ENCODE measurements at places on chromosomes 2 and 18.

GRCh38 chr2:14577843-14578242 is 54.7 kb upstream of the LRATD1 start:
- DNase-seq: no peak

GRCh38 chr2:160044728-160045127 is 17.7 kb downstream of the PLA2R1 start:
- no peak for DNase-seq

GRCh38 chr2:83686863-83687262 is 772.2 kb downstream of the SUCLG1 start:
- no peak for DNase-seq

DNA sequence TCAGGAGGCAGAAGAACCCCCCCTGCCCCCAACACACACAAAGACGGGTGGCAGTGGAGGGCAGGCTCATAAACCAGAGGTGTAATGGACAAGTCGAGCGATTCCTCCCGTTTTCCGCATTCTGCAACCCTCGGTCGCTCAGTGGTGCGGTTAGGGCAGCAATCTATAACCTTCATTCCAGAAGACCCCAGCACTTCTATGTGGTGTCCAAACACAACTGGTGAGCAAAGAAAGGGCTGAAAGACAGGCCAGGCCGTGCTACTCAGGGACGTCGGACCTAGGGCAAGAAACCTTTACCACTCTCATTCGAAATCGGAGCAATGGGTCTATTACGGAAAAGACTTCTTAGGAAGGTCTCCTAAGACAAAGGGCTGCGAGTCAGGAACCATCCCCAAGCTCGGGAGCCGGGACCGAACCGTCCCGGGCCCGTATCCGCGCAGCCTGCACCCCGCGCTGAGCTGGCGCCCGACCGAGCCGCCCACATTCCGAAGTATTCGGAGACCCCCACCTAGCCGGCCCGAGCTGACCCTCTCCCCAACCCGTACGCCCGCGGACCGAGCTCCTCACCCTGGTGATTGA is 568 bp downstream of the ARL5A start:
- peak; percentile 31 for DNase-seq

GRCh38 chr2:232286001-232286868 is 92.3 kb upstream of the ALPP start:
- DNase-seq: no peak

- no peak for DNase-seq
Measured at GRCh38 chr2:86703704-86704361, 16.3 kb upstream of the RMND5A start.

- DNase-seq: no peak
Measured at GRCh38 chr18:70271742-70272141, 17.1 kb upstream of the SOCS6 start.

DNA sequence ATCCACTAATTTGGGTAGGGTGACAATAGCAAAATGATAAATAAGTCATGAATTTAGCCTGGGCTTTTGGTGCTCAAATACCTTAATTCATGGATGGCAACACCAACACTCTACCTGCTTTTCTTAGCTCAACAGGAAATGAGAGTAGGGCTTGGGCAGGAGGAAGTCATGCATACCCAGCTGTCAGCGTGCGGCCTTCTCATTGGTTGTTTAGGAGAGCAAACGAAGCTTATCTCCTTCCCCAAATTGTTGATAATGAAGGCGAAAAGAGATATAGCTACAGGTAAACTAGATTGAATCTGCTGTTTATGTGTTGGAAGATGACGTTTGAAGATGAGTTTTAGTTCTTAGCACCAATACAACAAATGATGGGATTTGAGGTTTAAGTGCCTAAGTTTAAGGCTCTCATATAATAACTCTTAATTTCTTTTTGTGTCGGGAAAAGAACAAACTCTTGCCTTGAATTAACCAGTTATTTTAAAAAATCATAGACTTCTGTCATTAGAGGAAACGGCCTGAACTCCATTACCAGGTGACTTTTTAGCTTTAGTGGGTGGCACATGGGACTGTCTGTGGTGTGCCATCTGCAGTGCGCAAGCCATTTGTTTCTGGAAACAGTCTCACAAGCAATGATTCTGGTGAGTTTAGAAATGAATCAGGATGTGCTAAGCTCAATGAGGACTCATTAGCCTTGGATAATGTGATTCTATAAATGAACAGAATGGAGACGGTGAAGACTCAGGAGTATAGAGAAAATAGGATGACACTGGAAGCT is 19.8 kb downstream of the MAP4K4 start:
- DNase-seq: peak; percentile 75

GRCh38 chr2:69789772-69790600 is 39.5 kb upstream of the GMCL1 start:
- DNase-seq: no peak

Data from activated CD4-positive, alpha-beta memory T cell treated with anti-CD3 and anti-CD28 coated beads for 36 hours (primary cell).